ENCODE measurements at places on chromosomes 11 and 22.

DNA sequence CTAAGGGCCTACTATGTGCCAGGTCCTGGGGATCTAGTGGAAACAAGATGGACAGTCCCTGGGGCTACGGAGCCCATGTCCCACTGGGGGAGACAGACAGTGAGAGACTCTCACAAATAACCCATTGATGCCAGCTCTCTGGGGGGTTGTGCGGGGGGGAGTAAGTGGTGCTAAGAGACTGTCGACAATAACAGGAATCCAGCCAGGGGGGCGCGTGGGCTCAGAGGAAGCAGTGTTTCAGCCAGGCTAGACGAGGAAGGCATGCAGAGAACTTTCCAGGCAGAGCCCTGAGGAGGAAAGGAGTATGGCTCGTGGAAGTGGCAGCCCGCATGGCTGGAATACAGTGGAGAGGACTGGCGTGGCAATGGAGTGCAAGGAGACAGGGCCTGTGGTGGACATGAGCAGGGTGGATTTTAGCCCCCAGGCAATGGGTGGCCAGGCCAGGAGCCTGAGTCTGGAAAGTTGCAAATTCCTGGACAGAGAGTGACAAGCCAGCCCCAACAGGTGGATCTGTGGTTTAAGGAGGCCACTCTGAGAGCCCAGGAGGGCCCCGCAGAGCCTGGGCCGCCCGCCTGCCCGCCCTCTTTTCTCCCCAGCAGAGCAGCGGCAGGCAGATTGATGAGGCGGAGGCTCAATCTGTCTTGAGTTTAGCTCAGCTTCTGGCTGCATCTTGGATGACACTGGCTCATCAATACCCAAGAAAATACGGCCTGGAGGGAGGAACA is 40.0 kb upstream of the TCF20 start:
- DNase-seq, result no peak

GRCh38 chr22:26170112-26170492 is 840 bp downstream of the SEZ6L start:
- DNase-seq, result no peak

DNA sequence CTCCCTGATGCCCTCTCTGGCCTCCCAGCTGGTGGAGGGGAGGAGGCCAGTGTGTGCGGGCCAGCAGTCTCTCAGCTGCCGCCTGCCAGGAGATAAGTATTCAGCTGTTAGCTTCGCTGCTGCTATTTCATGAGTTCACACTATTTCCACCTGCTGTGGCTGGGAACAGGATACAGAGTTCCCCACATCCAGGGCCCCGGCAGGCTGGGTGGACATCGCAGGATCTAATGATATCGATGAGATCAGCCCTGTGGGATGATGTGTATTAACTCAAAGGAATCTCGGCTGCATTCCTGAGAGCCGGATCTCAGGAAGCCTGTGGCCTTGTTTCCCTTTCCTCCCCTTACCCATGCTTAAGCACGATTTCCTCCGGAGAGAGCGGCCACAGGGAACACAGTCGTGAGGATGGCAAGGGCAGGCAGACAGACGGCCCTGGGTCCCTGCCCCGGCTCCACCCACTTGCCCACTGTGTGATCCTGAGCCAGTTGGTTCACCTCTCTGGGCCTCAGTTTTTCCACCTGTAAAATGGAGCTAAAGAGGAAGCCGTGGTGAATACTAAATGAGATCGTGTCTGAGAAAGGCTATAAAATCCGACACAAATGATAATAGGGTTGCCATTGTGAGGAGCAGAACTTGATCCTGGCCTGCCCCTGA is 6.5 kb upstream of the PVALB start:
- DNase-seq, result no peak

DNA sequence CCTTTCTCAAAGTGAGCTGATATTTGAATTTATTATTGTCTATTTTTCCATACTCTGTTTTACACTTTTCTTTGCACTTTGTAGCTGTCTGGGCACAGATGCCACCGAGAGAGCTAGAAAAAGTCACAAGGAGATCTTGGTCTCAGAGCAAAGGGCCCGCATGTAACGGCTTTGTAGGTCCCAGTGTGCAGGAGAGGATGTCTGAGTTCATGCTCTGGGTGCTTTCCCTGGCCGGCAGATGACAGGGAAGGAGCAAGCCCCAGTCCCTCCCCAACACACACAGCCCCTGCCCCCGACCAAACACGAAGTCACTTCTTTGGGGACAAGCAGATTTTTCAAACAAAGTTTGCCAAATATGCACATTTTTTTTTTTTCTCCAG is 55.8 kb downstream of the SMIM38 start:
- no peak for DNase-seq

GRCh38 chr22:42134100-42135020 is 3.8 kb upstream of the CYP2D6 start:
- no peak for DNase-seq

DNA sequence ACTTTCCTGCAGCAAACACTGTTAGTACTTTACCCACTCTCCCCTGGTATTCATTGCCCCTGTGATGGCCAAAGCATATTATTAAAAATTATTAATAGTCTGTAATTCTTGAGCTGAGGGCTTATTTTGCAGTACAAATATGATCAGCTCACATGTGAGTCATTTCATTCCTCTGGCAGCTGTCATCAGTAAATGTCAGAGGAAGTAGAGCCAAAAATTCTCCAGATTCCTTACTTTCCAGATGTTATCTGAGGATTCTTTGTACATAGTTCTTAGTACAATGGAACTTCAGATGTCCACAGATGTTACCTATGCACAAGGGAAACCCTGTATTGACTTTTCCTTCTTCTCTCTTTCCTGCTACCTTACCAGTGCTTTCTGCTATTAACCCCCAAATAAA is 12.5 kb downstream of the OR5B3 start:
- no peak for DNase-seq

DNA sequence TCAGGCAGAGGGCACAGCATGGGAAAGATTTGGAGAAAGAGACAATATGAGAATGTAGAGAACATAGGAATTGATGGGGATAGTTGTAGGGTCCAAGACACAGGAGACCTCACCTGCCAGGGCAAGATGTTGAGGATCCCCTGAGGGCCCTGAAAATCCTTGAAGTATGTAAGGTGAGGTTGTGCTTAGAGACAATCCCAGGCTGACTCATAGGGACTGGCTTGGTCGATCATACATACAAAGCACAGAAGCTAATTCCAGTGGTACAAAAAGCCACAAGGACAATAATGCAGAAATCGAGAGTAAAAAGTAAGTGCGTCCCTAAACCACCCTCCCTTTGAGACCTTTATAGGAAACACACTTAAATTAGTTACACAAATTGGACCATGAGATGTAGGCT is 468.2 kb downstream of the MIAT start:
- DNase-seq, result no peak

DNA sequence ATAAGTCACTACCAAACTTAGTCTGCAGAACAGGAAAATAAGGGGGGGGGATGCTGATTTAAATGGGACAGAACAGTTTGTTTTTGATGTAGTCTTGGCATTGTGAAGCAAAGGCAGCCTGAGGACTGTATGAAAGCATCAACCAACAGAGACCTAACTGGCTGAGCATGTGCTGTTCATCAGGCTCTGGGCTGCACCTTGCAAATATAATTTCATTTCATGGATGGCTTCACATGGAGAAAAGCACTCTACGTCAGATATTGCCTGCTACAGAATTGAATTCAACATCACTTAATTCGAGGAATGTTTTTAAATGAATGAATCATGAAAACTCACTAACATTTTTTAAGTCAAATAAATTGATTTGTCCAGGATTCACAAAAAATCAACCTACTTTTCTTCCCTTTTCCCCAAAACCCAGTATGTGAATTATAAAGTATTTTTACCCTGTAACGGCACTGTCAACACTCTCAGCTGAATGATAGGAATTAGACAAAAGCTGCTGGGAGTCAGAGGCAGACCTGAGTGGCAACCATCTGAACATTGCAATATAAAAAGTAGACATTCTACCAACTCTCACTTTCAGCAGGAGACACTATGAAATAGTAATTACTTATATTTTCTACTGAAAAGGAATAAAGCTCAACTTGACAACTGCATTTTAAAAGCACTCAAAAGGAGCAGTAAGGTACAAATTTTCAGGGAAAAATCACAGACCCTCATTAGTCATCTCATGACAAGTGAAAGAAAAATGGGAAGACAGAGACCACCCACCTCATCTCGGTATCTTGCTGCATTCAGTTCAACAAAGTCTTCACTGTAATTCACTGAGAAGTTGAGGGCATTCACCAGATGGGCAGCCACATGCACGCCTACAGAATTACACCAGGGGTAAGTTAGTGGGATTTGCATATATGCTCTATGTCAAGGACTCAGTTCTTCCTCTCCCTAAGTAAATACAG is 47.5 kb downstream of the NOX4 start:
- no peak for DNase-seq

GRCh38 chr22:11616811-11617210 is 3911.2 kb upstream of the OR11H1 start:
- no peak for DNase-seq

DNA sequence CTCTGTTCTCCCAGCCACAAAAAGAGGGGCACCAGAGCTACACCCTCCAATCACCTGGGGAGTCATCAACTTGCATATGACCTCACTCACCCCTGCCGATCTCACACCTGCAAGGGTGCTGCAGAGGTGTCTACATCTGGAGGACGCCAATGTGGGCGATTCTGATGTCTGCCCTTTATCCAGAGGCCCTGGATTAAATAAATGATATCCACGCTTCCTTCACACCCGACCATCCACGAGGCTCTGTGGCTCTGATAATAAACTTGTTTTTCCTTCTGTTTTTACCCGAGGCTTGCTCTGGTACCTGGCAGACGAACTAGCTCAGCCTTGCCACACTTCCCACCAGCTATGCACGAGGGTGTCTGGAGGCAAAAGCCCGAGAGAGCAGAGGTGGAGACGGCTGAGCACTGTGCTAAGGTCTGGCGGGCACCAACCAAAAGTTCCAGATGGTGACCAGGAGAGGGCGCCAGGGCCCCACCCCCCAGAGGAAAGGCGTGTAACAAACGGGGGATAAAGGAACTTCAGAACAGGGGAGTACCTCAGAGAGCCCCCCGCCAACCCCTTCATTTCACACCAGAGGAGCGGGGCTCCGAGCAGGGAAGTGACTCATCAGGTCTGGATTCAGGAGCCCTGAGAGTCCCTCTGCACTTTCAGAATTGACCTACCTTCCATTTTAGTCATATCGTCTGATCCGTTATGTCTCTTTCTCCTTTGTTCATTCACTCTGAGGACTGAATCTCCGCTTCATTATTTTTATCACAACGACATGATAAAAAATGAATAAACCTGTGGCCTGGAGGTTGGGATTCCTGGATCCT is 13.5 kb downstream of the SCN3B start:
- peak; percentile 53 for DNase-seq

DNA sequence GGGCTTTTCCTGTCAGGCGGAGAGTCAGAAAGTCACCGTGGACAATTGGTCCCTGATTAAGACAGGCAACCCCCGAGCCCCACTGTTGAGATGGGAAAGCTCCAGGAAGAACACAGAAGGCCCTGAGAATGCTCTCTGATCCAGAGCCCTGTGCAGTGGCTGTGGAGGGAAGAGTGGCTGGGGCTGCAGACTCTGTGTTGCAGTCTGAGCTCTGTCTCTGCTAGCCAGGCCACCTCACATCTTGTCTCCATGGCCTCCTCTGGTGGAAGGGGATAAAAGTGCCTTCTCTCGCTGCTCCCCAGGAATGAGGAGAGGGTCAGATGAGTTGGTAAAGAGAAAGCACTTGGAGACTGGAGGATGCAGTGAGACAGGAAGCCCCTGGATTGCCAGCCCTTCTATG is 141.2 kb downstream of the CEP164 start:
- DNase-seq, result no peak

- DNase-seq, result no peak
Measured at GRCh38 chr11:56522008-56522407, 21.0 kb downstream of the OR5M11 start.

GRCh38 chr11:22730319-22730718 is 63.9 kb downstream of the GAS2 start:
- DNase-seq, result no peak

DNA sequence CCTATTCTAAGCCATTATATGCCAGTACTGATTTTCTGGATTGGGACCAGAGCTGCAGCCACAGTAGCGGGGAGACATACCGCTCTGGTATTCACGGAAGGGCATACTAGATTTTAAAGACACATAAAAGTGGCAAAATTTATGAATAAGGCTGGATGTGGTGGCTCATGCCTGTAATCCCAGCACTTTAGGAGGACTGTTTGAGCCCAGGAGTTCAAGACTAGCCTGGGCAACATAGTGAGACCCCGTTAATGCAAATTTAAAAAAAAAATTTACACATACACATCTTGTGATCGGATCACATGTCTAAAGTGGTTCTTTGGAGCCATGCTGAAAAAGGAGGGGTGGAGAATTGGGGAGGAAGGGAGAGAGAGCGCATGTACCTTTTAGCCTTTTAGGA is 9.0 kb downstream of the RPL27A start:
- no peak for DNase-seq

GRCh38 chr11:67357831-67358670 is 4.7 kb upstream of the POLD4 start:
- no peak for DNase-seq

- DNase-seq, result no peak
Measured at GRCh38 chr11:73170140-73170539, 28.0 kb upstream of the FCHSD2 start.

DNA sequence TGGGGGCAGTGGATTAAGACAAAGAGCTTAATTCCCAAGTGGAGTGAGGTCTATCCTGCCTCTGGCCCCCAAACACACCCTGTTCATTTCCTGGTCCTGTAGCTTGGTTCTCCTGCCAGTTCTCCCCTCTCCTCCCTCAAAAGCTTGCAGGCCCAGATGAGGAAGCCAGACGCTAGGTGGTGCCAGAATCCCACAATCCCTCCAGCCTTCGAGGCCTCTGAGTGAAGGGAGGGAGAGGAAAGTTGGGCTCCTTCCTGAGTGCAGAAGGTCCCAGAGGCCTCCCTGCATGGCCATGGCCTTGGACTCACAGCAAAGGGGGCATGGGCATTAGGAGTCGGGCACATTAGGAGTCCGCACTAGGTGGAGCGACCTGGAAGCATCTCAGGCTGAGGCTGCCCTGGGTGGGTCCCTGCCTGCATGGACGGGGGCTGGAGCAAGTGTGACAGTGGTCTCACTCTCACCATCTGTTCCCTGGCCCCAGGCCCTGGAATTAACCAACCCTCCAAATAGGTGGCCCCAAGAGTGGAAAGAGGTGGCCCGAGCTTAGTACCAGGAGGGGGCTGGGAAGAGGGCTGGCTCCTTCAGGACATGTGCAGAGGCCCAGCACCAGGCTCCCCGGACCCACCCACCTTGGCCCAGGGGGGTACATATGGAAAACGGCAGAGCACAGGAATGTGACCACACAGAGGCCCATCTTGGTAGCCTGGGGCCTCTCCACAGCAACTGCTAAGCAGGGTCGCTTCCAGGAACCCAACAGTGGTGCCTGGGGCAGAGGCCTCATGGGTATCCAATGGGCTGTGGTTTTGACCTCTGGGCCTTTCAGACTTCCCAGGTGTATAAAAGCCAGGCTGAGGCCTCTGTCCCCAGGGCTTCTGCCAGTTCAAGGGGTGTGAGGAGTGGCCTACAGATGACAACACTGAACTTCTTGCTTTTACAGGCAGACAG is 5.2 kb downstream of the FXYD2 start:
- no peak for DNase-seq

- no peak for DNase-seq
Measured at GRCh38 chr11:10263929-10264328, 30.1 kb downstream of the SBF2 start.

GRCh38 chr22:16695261-16695660 is 102.7 kb upstream of the CCT8L2 start:
- DNase-seq, result no peak
